ENCODE measurements at places on chromosomes 2 and 18.

- DNase-seq = no peak
These were observed 1624.9 kb upstream of the CELF4 start for GRCh38 chr18:39190508-39190907.

DNA sequence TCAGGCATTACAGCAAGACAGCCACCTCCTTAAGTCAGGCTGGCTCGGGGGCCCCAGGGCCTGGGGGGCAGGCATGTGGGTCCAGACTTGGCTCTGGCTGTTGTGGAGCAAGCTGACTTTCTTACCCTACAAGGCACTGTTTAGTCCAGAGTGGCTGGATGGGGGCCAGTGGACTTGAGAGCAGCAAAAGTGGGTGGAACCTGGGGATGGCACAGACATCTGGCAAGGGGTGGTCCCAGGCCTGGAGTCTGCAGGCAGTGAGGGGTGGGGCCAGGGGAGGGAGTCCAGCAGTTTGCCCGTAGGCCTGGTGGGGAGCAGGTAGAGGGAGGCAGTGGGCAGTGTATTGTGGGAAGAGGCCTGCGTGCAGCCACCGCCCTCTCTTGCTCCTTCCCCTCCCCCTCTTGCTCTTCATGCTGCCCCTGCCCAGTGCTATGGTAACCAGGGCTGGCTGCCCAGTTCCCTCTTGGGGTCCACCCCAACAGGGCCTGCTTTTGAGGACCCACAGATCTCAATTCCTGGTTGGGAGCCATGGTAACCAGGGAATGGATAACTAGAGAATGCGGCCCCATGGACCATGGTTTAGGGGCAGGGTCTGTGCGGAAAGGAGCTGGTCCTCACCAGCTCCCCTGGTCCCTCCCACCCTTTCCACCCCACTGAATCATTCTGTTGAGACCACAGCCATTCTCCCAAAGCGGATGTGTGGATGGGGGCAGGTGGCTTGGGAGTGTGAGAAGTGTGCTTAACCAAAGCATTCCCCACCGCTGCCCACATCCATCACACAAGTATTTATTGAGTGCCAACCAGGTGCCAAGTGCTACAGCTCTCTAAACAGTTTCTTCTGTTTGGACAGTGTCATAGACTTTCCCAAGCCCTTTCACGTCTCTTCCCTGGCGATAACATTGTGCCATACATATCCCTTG lies 19.3 kb downstream of the SPEG start:
- peak; percentile 70 for DNase-seq

- DNase-seq = no peak
These were observed 56.6 kb upstream of the TLK1 start for GRCh38 chr2:171217330-171217729.

DNA sequence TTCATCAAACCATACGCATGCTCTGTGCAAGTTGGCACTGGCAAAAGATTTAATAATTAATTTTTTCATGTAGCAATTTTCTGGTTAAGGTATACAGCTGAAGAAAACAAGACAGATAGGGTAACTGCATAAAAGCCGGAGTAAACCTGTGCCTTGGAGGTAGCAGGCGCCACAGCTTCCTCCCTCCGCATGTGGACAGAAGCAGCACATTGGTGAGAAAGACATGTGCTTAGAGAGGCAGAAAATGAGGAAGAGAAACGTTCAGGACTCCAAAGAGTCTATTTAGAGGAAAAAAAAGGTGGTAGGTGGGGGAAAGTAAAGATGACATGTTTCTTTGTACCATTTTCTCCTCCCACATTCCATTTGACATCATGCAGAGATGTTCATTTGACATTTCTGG lies 9.3 kb downstream of the ST6GAL2 start:
- no peak for DNase-seq

DNA sequence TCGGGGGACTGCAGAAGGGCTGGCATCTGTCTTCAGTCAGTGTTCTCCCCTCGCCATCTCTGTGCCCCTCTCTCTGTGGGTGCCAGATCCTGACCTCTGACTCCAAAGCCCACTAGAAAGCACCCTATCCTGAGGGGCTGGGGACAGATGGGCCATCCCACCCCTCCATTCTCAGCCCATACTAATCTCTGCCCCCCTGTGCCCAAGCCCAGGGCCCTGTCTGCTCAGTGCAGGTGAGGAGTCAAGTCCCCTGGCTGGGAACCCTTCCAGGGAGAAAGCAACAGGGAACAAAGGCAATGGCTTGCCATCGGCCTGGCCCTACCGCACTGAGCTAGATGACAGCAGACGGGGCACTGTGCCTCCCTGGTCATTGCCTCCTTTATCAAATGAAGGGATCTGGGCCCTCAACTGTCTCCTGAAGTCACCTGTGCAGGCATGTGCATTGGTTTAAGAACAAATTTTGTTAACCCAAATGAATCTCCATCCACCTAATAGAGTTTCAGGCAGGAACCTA lies 42.7 kb upstream of the ID2 start:
- peak; percentile 23 for DNase-seq

GRCh38 chr2:143158551-143159485 lies 29.6 kb downstream of the ARHGAP15 start:
- no peak for DNase-seq

DNA sequence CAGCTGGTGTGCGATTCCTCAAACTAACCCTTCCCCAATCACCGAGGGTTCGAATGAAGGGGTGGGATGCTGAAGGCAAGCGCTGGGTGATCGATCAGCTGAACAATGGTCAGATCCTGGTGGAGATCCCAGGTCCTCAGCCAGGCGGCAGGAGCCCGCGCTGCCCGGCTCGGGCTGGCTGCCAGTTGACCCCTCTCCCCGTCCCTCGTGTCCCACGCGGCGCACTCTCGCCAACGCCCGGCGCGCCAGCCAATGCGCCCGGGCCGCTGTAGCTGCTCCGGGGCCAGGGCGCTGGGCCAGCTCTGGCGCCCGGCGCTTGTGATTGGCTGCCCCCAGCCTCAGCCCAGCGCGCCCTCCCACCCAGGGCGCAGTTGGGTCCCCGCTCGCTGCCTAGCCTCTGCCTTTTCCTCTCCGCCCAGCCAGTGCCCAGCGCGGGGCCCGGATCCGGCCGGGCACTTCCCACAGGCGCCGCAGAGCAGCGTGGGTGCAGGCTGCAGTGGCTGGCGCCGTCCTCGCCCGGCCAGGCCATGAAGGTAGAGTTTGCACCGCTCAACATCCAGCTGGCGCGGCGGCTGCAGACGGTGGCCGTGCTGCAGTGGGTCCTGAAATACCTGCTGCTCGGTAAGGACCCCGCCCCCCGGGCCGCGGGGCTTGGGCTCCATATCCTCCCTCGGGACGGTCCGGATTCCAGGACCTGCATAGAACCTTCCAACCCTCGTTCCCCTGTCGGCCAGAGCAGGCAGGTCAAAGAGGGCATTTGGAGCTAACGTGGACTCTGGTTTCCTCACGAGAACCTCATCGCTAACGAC lies at the start of gene MOGAT1:
Gene MOGAT1, plus strand, starts transcription at position 400 of the 809 bp plus-strand sequence. Its CDS starts 128 bp downstream, at position 528.
- DNase-seq = peak; percentile 21

DNA sequence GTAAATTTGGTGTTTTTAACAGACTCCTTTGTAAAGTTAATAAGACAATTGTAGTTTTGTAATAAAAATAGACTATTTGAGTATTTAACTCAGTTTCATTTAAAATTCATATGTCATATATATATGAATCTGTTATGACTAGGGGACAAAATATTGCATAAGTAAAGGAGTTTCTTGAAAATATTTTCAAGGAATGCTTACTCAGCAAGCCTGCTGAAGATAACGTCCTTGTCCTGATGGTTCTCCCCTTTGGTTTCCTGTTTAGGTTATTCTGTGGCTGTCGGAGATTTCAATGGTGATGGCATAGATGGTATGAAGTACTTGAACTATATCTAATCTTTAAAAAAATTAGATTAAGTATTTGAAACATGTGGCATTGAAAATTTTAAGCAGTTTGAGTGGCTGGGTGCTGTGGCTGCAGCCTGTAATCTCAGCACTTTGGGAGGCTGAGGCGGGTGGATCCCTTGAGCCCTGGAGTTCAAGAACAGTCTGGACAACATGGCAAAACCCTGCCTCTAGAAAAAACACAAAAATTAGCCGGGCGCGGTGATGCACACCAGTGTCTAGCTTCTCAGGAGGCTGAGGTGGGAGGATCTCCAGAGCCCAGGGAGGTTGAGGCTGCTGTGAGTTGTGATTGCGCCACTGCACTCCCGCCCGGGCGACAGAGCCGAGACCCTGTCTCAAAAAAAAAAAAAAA lies 47.1 kb downstream of the ITGAV start:
- peak; percentile 67 for DNase-seq

- DNase-seq = no peak
These were observed 107.4 kb downstream of the PDCL3 start for GRCh38 chr2:100670232-100670631.

GRCh38 chr2:60249879-60250278 lies 303.6 kb downstream of the BCL11A start:
- no peak for DNase-seq

DNA sequence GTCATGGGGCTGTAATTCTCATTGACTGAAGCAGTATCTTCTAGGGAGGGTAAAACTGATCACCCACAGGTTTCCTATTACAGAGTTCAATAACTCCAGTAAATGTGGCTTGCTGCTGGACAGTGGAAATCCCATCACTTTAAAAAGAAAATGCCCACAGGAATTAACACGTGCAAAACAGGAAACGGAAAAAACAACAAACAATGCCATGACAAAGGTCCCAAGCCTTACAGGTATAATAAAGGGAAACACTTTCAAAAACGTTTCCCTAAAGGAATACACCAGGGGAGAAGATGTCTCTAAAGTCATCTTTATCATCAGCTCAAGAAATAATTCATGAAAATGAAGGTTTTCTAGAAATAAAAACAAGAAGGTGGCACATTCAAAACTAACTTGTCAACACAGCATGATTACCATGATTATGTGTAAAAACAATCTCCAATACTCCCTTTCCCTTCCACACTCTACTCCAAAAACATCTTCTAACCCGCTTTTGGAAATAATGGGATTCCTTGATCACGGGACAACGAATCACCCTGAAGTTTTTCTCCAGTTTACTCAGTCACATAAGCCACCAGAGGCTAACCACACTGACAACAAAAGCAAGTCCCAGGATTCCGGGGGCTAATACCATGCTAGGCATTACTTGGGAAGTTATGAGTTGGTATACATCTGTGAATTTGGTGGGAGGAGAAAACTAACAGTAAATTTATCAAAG lies 167.9 kb downstream of the TCF4 start:
- no peak for DNase-seq

GRCh38 chr2:88265352-88266303 lies 95.5 kb downstream of the THNSL2 start:
- no peak for DNase-seq

GRCh38 chr2:53476834-53477233 lies 290.8 kb upstream of the CHAC2 start:
- DNase-seq = no peak

GRCh38 chr2:45014016-45014702 lies 4.9 kb upstream of the SIX2 start:
- no peak for DNase-seq

GRCh38 chr2:120472891-120473309 lies 127.0 kb downstream of the INHBB start:
- DNase-seq = peak; percentile 61

DNA sequence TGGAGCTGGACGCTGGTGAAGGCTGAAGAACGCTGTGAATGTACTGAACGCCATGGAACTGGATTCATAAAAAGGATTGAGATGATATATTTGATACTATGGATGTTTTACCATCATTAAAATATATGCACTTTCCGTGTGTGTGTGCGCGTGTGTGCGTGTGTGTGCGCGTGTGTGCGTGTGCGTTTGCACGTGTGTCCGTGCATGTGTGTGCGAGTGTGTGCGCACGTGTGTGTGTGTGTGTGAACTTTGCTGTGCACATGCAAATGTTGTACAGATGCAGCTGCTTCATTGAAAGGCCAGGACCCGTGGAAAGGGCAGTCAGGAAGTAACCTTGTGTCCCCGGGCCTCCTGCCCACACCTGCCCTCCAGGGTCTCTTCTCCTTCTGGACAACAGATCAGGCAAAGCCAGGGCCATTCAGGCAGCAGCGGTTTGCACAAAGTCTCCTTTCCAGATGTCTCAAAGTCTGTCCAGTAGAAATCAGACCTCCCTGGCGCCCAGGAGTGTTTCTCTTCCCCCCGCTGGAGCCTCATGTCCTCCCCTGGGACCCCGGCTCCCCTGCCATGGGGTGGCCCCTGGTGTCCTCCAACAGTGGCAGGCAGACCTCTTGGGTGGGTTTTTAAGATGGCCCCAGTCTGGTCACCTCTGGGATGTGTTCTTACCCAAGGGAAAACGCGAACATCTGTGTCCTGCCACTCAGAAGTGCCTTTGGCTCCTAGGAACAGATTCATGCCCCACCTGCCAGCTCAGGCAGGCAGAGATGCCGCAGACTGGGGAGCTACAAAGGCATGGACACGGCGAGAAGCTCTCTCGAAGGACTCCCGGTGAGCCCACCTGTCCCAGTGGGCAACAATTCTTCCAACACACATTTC lies 86.1 kb upstream of the GPC1 start:
- no peak for DNase-seq

- peak; percentile 91 for DNase-seq
These were observed 28.9 kb downstream of the EIPR1 start for GRCh38 chr2:3348767-3349166.

GRCh38 chr2:36965751-36966369 lies 476 bp downstream of the STRN start:
- no peak for DNase-seq

DNA sequence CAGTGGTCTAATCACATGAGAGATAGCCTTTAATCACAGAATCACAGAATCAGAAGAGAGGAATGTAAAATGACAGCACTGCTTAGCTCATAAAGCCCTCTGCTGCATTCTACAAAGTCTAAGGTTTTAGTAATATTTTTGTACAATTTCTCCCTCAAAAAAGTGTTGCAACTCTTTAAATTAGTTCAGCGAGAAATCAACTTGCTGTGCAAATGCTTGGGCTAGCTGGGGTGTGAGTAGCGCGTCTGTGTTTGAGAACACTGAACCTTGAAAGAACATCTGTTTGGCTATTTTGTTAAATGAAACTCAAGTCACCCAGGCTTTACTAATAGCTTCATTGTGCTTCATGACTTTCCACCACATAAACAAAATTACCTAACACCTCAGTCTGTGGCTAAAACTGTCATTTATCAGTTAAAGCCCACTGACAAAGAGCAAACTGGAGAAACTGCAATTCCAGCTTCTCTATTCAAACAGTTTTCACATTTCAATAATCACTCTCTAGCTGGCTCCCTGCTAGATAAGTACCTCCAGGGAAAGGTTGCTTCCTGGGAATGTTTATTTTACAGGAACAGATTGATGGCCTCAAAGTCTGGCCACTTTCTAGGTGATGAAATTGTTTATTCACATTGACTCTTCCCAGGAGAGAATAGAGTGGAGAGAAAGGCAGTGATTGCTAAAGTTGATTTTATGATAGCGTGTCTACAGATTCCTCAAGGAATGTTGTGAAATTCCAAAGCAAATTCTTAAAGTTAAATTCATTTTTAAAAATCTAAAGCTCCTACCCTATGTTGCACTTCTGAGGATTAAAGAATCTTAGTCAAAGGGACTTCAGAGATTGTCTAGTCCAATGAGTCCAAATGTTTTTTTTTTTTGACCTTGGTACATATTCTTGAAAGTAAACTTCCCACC lies 36.0 kb upstream of the STAT1 start:
- no peak for DNase-seq

DNA sequence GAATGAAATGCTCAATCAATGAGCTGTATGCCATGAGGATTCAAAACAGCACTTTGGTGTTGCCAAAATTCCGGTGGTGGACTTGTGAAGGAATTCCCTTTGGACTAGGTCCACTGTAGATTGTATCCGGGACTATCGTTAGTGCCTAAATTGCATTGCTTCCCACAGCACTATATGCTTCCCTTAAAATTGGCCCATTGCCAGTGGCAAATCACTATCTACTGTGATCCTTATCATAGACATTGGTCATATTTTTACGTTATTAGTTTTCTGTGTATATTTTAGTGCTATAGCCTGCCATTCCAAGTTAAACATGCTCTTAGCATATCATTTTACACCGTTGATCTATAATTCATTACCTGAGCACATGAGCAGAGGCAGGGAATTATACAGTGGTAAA lies 1.7 kb downstream of the PJVK start:
- DNase-seq = no peak
